ENCODE measurements at places on chromosomes 3 and 15. TPM values are rescaled to one million over a fixed set of nuclear protein-coding genes. Genes with fewer than 3 reads are reported as not detected.

The SSUH2 gene
- 0.37 TPM for total RNA-seq

The FANCD2OS gene
- total RNA-seq: not detected

The OXTR gene
- total RNA-seq: 3.9 TPM

The FANCD2 gene
- total RNA-seq: 85.0 TPM

The SCG5 gene
- total RNA-seq: 69.4 TPM

All from neural progenitor cell (in vitro differentiated cells).